ENCODE measurements at places on chromosomes 16 and 17.

DNA sequence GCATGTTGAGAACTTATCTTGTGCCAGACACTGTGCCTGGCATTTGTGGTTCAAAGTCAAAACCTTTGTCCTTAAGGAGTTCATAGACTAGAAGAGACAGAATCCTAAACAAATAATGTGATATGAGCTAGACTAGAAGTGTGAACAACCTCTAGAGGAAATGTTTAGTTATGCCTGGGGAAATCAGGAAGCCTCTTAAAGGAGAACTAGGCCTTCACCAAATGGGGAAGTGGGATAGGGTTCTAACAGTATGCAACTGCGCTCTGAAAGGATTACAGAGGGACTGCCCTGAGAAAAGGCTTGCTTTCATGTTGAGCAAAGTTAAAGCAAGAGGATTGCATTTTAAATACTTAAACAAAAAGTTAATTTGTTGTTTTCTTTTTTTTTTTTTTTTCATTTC is 4.9 kb downstream of the RUNDC1 start:
- no peak for DNase-seq

- DNase-seq, result no peak
Measured at GRCh38 chr17:65057531-65058090, 1.1 kb upstream of the GNA13 start.

DNA sequence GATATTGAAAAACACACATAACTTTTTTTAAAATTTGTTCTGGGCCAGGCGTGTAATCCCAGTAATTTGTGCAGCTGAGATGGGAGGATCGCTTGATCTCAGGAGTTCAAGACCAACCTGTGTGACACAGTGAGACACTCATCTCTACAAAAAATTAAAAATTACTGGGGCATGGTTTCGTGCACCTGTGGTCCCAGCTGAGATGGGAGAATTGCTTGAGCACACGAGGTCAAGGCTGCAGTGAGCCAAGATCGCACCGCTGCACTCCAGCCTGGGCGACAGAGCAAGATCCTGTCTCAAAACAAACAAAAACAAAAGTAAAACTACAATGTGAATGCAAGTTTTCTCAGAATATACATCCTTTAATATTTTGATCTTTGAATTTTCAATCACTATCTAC is 15.1 kb downstream of the C16orf54 start:
- DNase-seq, result no peak

GRCh38 chr17:38577244-38577643 is 28.5 kb downstream of the SRCIN1 start:
- DNase-seq, result no peak

DNA sequence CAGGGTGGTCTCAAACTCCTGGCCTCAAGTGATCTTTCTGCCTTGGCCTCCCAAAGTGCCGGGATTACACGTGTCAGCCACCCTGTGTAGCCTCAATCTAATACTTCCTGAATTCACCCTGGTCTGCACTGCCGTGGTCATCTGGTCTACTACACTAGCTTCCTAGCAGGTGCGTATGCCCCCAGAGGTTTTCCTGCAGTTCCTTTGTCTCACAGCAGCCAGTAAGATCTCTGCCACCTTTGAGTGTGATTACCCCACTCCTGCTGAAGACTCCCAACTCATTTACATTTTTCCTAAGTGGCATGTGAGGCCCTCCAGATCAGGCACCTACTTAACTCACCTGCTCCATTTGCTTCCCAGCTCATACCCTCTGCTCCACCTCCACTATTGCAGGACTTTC is 5.1 kb upstream of the DDX19A start:
- no peak for DNase-seq

- no peak for DNase-seq
Measured at GRCh38 chr16:24138024-24138423, 118.1 kb upstream of the CACNG3 start.

GRCh38 chr16:74936902-74937560 is 47.9 kb downstream of the WDR59 start:
- peak; percentile 26 for DNase-seq

All from astrocyte of the hippocampus (primary cell).